ENCODE measurements at places on chromosomes 7 and 10.

DNA sequence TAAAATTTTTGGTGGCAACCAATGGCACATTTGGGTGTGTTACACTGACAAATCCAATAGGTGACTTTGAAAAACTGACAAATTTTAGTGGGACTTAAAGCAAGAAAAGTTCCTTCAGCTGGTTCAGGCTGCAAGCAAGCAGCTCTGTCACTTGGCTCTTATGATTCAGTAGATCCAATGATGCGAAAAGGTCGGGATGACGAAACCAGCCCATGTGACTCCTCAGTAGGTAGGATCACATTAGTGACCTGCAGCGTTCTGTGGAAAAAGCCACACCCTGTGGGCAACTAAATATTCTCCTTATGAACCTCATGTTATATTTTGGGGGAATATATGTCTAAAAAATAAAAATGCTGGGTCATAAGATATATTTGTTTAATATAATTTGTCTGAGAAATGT lies 13.3 kb upstream of the TSGA13 start:
- DNase-seq = no peak

DNA sequence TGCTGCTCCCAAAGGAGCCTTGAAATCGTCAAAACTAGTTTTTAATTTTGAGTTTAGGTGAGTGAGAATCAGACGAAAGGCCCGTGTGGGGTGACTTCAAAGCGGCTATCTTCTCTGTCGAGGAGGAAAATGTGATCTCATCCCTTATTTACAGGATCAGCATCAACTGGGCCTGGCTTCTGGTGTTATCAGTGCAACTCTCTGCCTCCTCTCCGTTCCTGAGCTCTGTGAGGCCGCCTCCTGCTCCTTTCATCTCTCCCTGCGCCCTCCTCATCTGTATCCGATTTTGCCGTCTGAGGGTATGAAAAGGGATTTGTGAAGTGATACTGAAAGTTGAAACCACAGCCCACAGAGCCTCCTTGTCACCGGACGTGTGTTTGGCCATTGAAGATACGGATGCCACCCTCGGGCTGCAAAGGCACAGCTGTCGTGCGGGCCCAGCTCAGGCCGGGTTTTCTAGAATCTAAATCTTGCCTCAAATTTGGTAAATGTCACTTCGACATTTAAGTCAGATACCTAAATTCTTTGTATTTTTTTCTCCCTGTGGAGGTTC lies 408.7 kb upstream of the ADARB2 start:
- no peak for DNase-seq

DNA sequence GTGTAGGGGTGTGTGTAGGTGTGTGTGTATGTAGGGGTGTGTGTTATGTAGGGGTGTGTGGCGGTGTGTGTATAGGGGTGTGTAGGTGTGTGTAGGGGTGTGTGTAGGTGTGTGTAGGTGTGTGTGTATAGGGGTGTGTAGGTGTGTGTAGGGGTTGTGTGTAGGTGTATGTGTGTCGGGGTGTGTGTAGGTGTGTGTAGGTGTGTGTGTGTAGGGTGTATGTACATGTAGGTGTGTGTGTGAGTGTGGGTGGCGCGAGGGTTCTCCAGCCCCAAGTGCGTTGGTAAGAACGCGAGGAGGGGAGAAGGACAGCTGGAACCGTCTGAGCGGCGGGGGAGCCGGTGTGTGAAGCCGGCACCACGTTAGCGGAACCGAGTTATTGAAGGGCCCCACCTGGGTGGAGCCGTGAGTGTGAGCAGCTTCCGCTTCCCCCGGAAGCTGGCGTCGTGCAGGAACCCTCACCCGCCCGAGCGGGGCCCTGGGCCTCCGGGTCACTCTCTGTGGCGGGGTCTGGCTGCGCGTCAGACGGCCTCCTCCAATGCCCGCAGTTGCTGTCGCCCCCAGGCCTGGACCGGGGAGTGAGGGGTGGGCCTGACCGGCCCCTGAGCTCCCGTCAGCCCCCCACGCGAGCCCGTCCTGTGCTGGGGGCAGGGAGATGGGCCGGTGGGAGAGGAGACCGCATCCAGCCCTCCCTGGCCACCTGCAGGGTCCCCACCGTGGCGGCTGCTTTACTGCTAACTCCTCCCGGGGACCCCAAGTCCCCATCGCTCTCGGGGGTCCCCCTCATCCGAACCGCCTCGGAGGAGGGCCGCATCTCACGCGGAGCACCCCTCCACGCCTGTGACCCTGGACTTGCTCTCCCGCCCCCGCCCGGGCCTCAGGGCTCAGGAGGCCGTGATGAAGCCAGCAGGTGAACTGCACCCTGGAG lies 49.6 kb upstream of the PSMG3 start:
- DNase-seq = peak; percentile 8

DNA sequence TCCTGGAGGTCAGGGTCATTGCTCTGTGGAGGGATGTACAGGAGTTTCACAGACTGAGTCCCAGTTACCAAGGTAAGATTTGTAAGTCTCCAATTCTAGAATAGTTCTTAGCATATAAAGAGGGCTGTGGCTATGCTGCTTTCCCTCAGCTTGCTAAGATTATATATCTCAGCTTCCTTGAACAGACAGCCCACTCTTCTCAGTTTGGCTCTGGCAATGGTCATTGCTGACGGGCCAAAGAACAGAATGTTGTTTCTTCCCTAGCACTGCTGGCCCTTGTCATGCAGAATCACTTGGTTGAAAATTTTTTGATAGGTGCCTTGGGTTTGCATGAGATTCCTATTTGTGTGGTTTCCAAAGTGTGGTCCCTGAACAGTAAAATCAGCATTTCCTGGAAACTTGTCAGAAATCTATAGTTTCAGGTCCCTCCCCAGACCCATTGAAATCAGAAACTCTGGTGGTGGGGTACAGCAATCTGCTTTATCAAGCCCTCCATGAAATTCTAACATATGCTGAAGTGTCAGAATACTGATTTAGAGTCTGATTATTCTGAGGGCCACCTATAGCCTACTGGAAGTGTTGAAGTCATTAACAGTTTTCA lies 38.2 kb downstream of the NRBF2 start:
- DNase-seq = no peak

GRCh38 chr7:103576641-103577040 lies 130.6 kb upstream of the SLC26A5 start:
- no peak for DNase-seq

DNA sequence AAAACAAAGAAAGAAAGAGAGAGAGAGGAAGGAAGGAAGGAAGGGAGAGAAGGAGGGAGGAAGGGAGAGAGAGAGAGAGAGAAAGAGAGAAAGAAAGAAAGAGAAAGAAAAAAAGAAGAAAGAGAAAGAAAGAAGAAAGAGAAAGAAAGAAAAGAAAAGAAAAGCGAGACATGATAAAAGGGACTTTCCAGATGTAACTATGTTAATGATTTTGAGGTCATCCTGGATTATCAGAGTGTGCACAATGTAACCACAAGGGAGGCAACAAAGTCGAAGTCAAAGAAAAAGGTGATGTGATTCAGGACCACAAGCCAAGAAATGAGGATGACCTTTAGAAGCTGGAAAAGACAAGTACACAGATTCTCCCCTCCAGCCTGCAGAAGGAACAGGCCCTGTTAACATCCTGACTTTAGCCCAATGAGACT lies 48.9 kb upstream of the PAX2 start:
- DNase-seq = peak; percentile 15

DNA sequence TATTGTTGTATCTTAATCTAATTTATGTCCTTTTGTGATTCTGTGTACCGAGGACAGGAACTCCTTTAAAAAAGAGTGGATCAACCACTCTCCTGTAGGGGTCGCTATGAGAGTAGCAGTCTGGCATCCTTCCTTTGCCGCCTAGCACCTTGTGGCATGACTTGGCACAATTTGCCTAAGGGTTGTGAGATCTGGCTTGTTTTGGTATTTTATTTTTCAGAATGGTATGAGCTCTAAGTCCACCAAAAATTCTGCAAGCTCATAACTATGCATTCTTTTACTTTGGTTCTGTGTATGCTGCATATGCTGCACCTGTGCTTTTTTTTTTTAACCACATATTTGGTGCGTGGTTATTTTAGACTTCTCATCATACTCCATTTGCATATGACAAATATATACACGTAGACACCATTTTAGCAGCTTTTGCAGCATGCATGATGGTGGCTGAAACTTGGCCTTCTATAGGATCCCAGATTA lies 112.8 kb downstream of the CDK14 start:
- peak; percentile 15 for DNase-seq

DNA sequence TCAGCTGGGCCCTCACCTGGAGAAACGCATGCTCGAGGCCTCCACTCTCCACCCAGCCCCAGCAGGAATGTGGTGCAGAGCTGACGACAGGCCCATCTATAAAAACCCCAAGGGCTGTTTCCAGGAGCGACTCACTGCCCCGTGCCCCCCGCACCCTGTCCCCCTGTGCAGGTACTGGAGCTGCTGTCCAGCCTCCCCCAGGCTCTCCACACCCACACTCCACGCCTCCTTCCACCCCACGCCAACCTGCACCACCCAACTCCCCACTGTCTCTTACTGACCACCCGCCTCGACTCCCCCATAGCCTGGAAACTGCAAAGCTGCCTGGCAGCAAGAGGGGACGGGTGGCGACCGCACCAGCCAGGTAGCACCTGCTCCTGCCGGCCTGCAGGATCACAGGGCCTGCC lies 43.3 kb downstream of the DIP2C start:
- no peak for DNase-seq

GRCh38 chr7:42198974-42199668 lies 37.9 kb downstream of the GLI3 start:
- DNase-seq = no peak

DNA sequence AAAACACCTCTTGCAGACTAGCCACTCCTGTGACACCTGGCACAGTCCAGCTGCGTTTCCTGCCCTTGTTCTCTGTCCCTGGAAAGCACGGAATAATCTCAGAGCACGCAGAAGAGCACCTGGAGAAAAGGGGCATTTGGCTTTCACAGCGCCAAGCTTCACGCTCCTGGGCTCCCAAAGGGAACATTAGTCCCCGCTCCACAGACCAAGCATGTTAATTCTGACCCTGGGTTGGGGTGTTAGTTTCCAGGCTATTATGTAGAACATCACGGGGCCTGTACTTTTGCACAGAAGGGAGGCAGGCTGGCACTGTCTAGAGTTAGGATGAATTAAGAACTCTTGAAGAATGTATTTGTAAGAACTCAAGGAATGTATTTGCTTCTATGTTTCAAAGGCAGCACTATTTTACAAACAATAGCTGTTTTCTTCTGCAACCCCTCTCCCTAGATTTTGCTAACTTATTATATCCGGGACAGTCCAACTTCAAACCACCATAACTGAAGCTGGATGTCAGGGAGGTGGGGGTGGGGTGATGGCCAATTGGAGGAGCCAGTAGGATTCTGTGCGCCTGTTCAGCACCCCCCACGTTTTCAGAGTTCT lies 62.2 kb upstream of the TRIM8 start:
- no peak for DNase-seq

DNA sequence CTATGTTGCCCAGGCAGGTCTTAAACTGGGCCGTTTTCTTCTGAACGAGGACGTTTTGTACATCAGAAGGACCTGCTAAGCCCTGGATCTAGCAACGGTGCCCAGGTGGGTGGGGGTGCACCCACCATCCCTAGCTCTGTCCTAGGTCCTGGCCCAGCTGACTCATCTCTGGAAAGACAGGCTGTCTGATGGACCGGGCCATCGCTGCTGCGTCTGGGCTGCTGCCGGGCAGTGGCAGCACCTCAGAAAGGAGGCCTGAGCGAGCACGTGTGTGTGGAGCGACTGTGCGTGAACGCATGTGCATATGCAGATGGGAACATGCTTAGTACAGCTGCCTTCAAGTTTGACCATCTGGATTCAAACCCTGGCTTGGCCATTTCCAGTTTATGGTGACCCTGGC lies 7.3 kb upstream of the ELFN1 start:
- DNase-seq = no peak

DNA sequence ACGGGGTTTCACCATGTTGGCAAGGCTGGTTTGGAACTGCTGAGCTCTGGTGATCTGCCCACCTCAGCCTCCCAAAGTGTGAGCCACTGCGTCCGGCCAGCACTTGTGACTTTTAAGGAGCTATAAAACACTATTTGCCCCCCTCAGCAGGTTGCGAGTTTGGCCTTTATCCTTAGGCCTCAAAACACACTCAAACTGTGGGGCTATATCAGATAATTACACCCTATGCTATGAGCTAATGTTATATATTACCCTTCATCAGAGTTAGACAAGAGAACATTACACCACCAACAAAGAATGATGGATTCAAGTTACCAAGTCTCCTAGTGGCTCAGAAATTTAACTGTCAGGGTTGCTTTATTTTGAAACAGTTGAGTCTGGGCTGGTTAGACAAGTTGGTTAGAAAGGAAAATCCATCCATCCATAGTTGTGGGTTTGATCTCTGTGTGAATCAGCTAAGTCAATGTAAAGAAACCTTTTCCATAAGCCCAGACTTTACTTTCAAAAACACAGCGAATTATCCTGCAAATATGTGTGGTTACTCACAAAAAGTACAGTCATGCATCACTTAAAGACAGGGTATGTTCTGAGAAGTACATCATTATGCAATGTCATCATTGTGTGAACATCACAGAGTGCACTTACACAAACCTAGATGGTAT lies 115.8 kb downstream of the SEMA3D start:
- no peak for DNase-seq

- DNase-seq = no peak
Observed at GRCh38 chr7:106367018-106367420, 82.2 kb upstream of the NAMPT start.

DNA sequence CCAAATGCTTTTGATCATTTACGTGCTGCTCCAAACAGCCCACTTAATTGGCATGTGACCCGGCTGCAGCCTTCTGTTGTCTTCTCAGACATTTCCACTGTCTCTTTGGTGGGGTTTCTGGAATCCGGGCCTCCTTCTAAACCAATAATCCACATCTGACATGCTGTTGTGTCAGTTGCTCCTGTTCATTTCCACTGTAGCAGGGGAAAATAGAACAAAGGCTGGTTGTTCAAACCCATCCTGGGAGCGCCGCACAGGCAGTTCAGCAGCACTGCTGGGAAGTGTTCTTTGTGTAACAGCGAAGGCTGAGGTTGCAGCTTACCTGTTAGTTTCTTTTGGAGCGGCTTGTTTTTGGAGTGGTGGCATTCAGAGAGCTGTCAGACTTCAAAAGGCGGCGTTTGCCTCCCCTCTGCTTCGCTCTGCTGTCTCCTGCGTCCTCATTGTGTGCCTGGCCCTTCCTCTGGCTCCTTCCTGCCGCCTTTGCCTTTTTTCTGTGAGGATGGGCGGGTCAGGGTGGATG lies 149.4 kb downstream of the SNX10 start:
- no peak for DNase-seq

- DNase-seq = no peak
Observed at GRCh38 chr7:2580636-2581035, 21.9 kb downstream of the IQCE start.

All from activated T-cell treated with anti-CD3 and anti-CD28 coated beads, Interleukin-2, amount 50 U/mL, for 72 hours (primary cell).